Activated naive CD4-positive, alpha-beta T cell treated with anti-CD3 and anti-CD28 coated beads for 36 hours (primary cell): ENCODE measurements at places on chromosomes 13 and 19.

DNA sequence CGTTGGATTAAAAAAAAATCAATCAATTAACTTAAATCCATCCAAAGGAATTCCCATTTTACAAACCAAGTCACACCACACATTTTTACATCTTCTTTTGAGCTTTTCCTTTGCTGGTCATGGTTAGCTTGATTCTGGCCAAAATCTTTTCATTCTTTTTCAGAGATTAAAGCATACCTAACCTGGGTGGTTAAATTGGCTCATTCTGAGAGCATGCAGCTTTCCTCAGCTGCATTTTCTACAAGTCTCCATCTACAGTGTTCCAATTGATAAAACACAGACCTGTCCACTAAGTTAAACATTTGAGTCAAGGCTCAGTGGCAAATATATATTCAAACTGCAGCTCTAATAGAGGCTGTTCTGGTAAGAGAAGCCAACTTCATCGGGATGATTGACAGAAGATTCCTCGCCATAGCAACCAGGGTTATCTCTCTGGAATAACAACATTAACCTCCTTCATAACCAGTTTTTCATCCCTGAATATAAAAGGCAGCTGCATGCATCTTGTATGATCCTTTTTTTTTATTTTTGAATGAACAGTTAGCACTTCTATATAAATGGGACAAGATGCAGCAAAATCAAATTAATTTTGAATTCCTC, 106.2 kb downstream of the DNAJC15 start:
- no peak for DNase-seq

- DNase-seq: no peak
Observed at GRCh38 chr13:79405501-79405830, 589 bp downstream of the RBM26 start.

GRCh38 chr13:27953676-27954405, 15.3 kb downstream of the CDX2 start:
- peak; percentile 71 for DNase-seq

DNA sequence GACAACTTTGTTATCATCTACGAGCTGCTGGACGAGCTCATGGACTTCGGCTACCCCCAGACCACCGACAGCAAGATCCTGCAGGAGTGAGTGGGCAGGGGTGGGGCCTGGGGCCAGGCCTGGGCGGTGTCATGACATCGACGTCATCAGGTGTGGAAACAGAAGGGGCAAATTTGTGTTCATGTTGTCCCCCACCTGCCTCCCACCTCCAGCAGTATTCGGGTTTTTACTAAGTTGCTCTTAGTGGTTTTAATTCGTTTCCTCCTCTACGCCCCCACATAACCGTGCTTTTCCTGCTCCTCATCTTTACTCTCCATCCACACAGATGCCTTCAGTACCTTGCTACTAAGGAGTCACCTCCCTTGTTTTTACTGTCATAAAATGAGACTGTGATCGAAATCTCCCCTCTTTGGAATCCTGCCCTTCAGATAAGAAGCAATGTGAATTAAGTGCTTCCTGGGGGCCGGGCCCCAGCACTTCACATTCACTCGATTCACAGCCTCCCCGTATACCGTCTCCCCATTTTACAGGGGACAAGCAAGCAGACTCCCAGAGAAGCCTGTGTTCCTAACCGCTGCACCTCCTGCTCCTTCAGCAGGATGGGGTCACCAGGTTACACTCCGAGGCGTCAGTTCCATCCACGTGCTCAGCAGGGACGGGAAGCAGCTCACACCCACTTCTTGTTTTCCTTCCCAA, 10.5 kb downstream of the AP1M1 start:
- peak; percentile 18 for DNase-seq

- no peak for DNase-seq
Observed at GRCh38 chr13:63944911-63945310, 2529.3 kb upstream of the PCDH20 start.
